Neural progenitor cell (in vitro differentiated cells): ENCODE measurements at places on chromosomes 1 and 21. TPM values are rescaled to one million over a fixed set of nuclear protein-coding genes. Genes with fewer than 3 reads are reported as not detected.

Gene PROK1
- 0.12 TPM in 1 of 2 replicates, not detected in the other for total RNA-seq

Gene FOXD2
- 0.03 and 0.32 TPM in 2 replicates for total RNA-seq

Gene TMEM125
- 0.73 and 2.2 TPM in 2 replicates for total RNA-seq

Gene RBBP5
- 21.9 and 30.1 TPM in 2 replicates for total RNA-seq

Gene SAMD11
- total RNA-seq = 0.15 TPM in 1 of 2 replicates, not detected in the other

Gene ANKRD34A
- 0.06 and 0.28 TPM in 2 replicates for total RNA-seq

Gene PRKCZ
- total RNA-seq = 33.4 and 47.2 TPM in 2 replicates

Gene CD1B
- total RNA-seq = not detected in 2 replicates

Gene BECN2
- total RNA-seq = not detected in 2 replicates

DNA sequence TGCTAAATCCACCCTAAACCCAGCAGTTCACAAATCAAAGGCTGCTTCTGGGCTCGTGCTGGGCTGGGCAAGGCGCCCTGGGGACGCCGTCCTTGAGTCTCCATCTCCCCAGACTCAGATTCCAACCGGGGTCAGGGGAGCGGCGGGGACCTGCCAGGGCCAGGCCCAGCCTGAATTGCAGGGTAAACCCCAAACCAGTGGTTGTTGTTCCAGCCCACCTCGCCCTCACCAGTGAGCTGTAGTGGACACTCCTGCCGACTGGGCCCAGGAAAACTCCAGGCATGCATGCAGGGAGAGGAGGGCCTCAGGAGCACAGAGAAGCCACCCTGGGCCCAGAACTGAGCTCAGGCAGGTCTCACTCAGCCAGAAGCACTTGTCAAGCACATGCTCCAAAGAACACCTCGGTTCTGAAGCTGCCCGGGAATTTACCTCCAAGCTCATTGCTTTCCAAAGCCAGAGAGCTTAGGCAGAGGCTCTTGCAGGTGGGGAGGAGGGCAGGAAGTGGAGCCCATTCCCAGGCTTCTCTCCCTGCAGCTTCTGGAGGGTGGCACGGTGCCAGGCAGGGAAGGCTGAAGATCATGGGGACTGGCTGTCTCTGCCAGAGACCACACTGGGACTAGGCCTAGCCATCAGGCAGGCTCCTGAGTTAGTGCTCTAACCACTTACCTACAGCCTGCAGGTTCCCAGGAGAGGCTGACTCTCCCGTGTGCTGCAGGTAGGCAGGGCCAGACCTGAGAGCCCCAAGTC lies 437.0 kb downstream of the MATN1 start:
- peaks cover 9% of the 10 kb centered on the region for H3K4me1 ChIP-seq
- no peak overlapping the region for H3K27ac ChIP-seq
- DNase-seq = no peak
- no peak overlapping the region for H3K4me3 ChIP-seq
- no peaks in the 10 kb centered on the region for H3K27me3 ChIP-seq

DNA sequence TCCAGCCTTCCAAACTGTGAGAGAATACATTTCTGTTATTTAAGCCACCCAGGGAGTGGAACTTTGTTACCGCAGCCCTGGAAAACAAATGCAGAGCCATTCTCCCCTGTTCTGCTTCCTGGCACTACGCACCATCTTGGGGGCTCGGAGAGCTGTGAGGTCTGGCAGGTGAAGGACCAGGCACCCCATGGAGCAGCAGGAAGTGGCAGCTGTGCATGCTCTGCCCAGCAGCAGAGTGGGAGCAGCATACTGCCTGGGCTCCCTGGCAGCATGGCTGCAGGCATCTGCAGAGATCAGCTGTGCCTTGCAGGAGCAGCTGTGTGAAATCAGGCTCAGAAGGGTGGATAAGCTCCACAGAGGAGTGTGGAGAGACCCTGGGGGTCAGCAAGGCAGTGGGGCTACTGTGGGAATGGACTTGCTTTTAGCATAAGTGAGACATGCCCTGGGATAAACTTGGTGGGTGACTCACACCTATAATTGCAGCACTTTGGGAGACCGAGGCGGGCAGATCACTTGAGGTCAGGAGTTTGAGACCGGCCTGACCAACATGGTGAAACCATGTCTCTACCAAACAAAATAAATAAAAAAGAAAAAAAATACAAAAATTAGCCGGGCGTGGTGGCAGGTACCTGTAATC lies 17.7 kb upstream of the ZSCAN20 start:
- H3K4me3 ChIP-seq = no peak overlapping the region
- no peak for DNase-seq
- no peak overlapping the region for H3K27ac ChIP-seq
- no peaks in the 10 kb centered on the region for H3K4me1 ChIP-seq

DNA sequence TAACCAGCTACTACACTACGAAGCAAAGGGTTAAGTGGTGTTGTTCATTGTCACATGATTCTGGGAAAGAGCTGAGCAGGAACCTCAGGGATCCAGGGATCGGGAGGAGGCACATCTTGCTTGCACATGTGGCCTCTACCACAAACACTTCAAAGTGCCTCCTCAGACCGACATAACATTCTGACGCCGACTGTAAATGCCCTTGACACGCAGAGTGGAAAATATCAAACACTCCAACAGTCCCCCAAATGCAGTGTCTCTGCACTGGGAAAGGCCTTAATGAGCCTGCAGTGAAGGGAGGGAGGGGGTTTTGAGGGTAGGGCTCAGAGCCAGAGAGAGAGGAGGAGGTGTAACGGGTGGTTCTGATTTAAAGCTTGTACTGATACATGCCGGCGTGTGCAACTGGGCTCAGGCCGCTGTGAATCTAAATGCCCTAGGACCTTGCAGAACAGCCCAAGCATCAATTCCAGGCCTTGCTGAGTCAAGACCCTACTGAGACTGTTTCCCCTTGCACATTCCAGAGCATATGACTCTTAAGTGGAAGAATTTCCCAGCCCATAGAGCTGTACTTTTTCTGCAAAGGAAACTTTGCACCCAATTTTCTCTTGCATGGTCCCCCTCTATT lies 163.7 kb downstream of the NTMT2 start:
- no peaks in the 10 kb centered on the region for H3K36me3 ChIP-seq
- no peaks in the 10 kb centered on the region for H3K4me1 ChIP-seq
- no peak for DNase-seq
- H3K27me3 ChIP-seq = no peaks in the 10 kb centered on the region
- no peak overlapping the region for H3K27ac ChIP-seq
- no peak overlapping the region for H3K4me3 ChIP-seq

GRCh38 chr1:3921765-3922164 lies 21.7 kb upstream of the C1orf174 start:
- no peaks in the 10 kb centered on the region for H3K36me3 ChIP-seq
- no peak overlapping the region for H3K27ac ChIP-seq
- H3K4me1 ChIP-seq = peaks cover 4% of the 10 kb centered on the region
- no peak overlapping the region for H3K4me3 ChIP-seq

- no peak overlapping the region for H3K27ac ChIP-seq
- no peak overlapping the region for H3K4me3 ChIP-seq
Observed at GRCh38 chr1:100343897-100344296, 8.4 kb upstream of the CDC14A start.

- no peaks in the 10 kb centered on the region for H3K27me3 ChIP-seq
- no peak overlapping the region for H3K4me3 ChIP-seq
- H3K27ac ChIP-seq = no peak overlapping the region
- no peak for DNase-seq
Observed at GRCh38 chr1:84721152-84721551, 30.9 kb upstream of the SSX2IP start.

GRCh38 chr1:13823126-13823880 lies 123.3 kb downstream of the PRDM2 start:
- H3K36me3 ChIP-seq = no peaks in the 10 kb centered on the region
- no peak for DNase-seq
- peaks cover 6% of the 10 kb centered on the region for H3K27me3 ChIP-seq
- no peak overlapping the region for H3K27ac ChIP-seq
- H3K4me3 ChIP-seq = no peak overlapping the region

GRCh38 chr1:87239997-87240605 lies 88.6 kb upstream of the LMO4 start:
- H3K4me1 ChIP-seq = no peaks in the 10 kb centered on the region
- H3K36me3 ChIP-seq = no peaks in the 10 kb centered on the region
- DNase-seq = no peak
- H3K27ac ChIP-seq = no peak overlapping the region

- H3K27ac ChIP-seq = no peak overlapping the region
- no peaks in the 10 kb centered on the region for H3K36me3 ChIP-seq
- peak; percentile 42 for DNase-seq
Observed at GRCh38 chr1:32742199-32742947, 39.8 kb upstream of the SYNC start.

DNA sequence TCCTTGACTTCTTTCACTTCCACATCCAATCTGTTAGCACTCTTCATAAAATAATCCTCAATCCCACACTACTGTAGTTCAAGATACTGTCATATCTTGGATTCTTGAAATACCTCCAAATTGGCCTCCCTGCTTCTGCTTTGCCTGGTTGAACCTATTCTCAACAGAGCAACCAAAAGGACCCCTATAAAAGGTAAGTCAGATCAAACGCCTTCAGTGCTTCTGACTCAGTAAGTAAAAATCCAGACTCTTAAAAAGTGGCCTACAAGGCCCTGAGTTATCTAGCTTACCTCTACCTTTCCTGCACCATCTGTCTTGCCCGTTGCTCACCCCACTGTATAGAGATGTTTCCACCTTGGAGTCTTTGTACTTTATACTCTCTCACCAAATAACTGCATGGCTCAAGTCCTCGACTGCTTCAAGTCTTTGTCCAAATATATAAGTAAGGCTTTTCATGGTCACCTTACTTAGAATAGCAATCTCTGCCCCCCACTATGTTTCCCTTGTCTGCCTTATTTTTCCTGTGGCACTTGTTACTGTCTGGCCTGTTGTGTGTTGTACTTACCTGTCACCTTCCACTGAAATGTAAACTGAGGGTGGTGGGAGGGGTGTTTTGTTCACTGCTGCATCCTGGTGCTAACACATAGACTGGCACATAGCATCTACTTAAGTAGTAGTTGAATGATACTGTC lies 5.1 kb upstream of the PIGV start:
- no peak for DNase-seq
- no peaks in the 10 kb centered on the region for H3K27me3 ChIP-seq
- H3K4me3 ChIP-seq = no peak overlapping the region
- H3K4me1 ChIP-seq = peaks cover 29% of the 10 kb centered on the region
- H3K36me3 ChIP-seq = peaks cover 10% of the 10 kb centered on the region
- no peak overlapping the region for H3K27ac ChIP-seq

GRCh38 chr21:45965084-45965809 lies 16.3 kb upstream of the COL6A1 start:
- H3K27me3 ChIP-seq = no peaks in the 10 kb centered on the region
- no peaks in the 10 kb centered on the region for H3K4me1 ChIP-seq
- H3K27ac ChIP-seq = no peak overlapping the region
- no peak overlapping the region for H3K4me3 ChIP-seq
- DNase-seq = no peak

GRCh38 chr1:234776876-234777855 lies 167.2 kb upstream of the IRF2BP2 start:
- peaks cover 38% of the 10 kb centered on the region for H3K27me3 ChIP-seq
- H3K4me1 ChIP-seq = peaks cover 4% of the 10 kb centered on the region
- H3K36me3 ChIP-seq = no peaks in the 10 kb centered on the region
- no peak overlapping the region for H3K4me3 ChIP-seq

GRCh38 chr21:32298148-32298559 lies 501 bp upstream of the MRAP start:
- H3K27me3 ChIP-seq = no peaks in the 10 kb centered on the region
- H3K36me3 ChIP-seq = no peaks in the 10 kb centered on the region
- DNase-seq = no peak
- no peaks in the 10 kb centered on the region for H3K4me1 ChIP-seq
